A549 treated with RU486 at 1 μM for 4 hours (cell line): ENCODE measurements at places on chromosomes 11 and 22. TPM values are rescaled to one million over a fixed set of nuclear protein-coding genes. Genes with fewer than 3 reads are reported as not detected.

Gene TTLL1
- 1.9 to 2.6 TPM (median 2.2 TPM) in 5 replicates for total RNA-seq

Gene SYT7
- 0.71 to 1.4 TPM (median 0.88 TPM) in 5 replicates for total RNA-seq

Gene PPFIBP2
- total RNA-seq: 11.2 to 19.1 TPM (median 14.7 TPM) in 5 replicates

Gene MMP3
- total RNA-seq: 0.31 to 0.45 TPM in 2 of 5 replicates, not detected in the others

Gene SPDYC
- not detected in 5 replicates for total RNA-seq

Gene NEAT1
- 119 to 272 TPM (median 214 TPM) in 5 replicates for total RNA-seq

Gene CCDC87
- 0.53 to 0.80 TPM (median 0.64 TPM) in 5 replicates for total RNA-seq
